G401 (cell line): ENCODE measurements at places on chromosomes 6 and 20. TPM values are rescaled to one million over a fixed set of nuclear protein-coding genes. Genes with fewer than 3 reads are reported as not detected.

DNA sequence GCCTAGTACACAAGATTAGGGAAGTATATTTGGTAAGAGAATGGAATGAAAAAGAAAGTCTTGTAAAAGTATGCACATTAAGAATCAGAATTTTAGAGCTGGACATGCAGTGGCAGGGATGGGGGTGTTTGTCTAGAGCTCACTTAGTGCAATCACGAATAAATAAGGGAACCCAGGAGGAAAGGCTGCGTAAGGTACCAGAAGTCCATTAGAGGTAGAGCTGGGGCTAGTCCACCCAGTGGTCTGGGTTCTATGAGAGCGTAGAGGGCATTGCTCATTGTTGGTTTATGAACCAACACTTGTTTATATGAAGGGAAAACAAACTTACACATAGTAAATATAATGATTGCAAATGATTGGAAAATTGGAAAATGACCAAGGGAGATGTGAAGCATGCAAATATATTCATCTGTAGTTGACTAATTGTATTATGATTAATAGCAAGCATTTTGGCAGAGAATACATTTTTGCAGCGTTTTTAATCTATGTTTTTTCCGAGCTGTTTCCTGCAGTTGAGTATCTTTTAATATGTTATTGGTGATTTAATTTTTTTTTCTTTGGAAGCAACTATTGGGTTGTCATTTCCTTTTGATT, 3.2 kb downstream of the CDC40 start:
- DNase-seq: no peak

DNA sequence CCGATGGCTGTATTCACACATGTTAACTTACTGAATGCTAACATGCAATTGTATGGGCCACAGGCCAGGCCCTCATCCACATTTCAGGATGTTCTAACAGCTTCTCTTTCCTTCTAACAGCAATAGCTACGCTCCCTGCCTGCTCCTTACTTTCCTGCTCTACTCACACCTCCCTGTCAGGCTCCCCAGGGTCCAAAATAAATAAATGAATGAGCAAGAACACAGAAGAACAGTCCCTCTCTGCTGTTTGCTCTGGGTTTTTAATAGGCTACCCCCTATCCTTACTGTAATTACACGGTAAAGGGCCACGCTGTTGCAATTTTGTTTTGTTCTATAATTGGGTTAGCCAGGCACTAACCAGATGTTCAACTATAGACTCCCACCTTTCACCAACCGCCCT, 135.6 kb downstream of the GMDS start:
- no peak for DNase-seq

GRCh38 chr6:114108119-114109002, 137.4 kb upstream of the HDAC2 start:
- peak; percentile 37 for DNase-seq

Gene TTLL9
- 2.0 TPM in 1 of 2 replicates, not detected in the other for total RNA-seq

Gene EPPIN
- total RNA-seq: not detected in 2 replicates

Gene GABRR1
- not detected in 2 replicates for total RNA-seq
